ENCODE measurements at places on chromosomes 1 and 21.

DNA sequence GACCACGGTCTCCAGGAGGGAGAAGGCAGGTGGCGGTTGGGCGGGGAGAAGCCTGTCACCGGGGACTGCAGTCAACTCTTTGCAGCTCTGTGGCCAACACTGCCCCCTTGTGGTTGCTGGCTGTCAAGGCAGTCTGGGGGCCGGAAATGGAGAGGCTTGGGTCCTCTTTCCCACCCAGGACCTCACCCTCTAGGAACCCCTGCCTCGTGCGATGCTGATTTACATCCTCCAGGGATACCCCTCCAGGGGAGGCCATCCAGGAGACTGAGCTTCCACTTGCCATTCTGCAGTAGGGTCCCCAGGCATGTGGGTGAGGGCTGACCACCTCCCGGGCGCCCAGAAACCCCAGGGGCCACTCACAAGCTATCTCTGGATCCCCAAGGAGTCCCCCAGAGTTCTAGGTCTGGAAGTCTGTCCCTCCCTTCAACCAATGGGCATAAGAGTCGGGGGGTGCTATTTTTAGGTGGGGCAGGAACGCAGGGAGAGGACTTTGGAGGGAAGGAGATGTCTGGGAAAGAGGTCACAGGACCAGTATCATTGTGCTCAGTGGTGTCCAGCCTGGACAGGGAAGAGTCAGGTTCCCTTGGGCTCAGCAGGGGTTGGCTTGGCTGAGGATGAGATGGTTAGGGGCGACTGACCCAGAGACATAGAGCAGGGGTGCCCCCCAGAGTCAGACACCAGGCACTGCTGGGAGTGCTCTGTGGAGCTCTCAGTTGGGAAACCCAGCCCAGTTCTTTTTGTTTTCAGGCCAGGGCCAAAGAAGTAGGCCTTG is 7.1 kb upstream of the GPR61 start:
- DNase-seq, result peak; percentile 90

DNA sequence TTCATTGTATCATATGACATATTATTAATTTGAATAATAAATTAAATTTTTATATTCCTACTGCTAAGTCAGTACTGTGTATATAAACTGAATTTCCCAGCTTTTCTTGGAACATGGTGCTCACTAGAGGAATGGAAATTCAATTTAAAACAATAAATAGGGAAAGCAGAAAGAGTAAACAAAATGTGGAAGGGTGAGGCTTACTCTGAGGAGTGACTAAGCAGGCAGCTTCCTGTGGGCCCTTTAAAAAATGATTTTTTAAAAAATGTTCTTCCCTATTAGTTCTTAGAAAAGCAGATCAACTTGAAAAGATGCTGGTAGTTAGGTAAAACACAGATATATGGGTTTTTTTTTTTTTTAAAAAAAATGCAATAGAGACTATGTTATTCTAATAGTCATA is 49.5 kb upstream of the S1PR1 start:
- no peak for DNase-seq

DNA sequence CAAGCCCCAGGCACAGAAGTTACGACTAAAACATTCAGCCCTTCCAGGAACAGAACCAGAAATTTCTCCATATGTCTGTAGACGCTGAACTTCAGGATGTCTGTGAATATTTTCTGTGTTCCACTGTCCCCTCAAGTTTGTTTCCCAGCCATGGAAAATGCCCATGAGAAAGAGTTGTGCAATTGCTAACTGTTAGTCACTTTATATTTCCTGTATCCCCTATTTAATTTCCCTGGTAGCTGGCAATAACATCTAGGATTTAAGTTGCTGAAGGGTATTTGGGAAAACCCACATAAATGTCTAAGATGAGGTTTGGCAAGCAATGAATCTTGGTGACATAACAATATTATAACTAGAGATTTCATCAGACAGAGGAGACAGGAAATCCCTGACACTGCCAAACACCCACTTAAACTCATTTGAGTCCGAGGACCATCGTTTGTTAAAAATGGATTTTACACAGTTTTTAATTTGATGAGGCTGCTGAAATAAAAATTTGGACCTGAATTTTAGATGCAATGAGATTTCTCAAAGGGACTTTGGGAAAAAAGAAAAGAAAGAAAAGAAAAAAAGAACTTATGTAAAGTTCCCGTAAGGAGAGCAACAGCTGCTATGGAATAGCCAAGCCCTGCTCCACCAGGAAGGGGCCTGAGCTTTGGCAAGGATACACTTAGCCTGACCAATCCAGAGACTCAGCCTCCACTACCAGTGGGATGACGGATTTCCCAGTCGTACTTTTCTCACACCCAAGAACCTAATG is 21.8 kb upstream of the ERRFI1 start:
- no peak for DNase-seq

GRCh38 chr1:216521477-216521876 is 98.2 kb upstream of the USH2A start:
- DNase-seq, result no peak

DNA sequence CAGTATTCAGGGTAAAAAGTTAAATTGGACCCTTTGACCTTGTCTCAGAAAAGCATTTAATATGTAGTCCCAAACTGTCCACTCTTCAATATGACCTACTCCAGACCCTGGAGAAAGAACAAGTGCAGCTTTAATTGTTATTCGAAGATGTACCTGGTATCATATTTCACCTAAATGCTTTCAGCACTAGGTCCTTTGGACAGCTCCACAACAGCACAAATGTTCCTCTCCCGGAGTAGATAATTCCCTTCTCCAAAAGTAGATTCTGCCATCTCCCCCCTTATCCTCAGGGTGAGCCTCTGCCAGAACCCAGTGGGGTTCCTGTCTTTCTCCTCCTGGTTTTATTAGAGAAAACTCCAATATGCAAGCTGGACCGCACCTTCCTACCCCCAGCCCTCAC is 104.5 kb upstream of the AJAP1 start:
- DNase-seq, result no peak

GRCh38 chr1:18752409-18752808 is 107.1 kb downstream of the TAS1R2 start:
- DNase-seq, result no peak

DNA sequence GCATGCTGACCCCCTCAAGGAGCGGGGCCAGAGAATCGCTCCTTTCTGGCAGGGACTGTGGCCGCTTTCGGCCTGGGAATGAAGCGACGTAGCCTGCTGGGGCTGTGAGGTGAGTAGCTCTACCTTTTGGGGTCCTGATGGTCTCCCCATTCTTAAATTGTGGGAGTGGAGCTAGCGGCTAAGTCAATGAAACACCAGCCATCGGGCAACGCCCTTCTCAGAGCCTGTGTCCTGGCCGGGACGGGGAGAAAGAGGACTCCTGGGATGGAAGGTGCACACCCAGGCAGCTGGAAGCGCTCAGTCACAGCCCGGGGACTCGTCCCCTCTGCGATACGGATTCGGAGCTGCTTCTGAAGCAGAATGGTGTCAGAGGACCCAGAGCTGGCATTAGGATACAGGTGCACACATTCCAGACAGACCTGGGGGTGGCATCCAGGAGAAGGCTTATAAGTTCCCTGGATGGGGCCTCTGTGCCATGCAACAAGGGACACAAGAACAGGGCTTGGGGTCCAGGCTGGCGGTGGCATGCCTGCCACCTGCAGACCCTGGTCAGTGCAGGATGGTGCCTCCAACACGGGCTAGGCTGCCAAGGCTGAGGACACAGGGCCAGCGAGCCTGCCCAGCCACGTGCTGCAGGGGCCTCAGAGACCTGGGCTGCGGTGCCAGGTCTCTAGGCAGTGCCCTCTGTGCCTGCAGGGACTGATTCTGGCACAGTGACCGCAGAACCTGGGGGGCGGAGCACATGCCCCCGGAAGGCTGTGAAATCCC is 945 bp upstream of the WNT9A start:
- no peak for DNase-seq

- DNase-seq, result no peak
Observed at GRCh38 chr1:41618066-41618825, 133.8 kb upstream of the EDN2 start.

DNA sequence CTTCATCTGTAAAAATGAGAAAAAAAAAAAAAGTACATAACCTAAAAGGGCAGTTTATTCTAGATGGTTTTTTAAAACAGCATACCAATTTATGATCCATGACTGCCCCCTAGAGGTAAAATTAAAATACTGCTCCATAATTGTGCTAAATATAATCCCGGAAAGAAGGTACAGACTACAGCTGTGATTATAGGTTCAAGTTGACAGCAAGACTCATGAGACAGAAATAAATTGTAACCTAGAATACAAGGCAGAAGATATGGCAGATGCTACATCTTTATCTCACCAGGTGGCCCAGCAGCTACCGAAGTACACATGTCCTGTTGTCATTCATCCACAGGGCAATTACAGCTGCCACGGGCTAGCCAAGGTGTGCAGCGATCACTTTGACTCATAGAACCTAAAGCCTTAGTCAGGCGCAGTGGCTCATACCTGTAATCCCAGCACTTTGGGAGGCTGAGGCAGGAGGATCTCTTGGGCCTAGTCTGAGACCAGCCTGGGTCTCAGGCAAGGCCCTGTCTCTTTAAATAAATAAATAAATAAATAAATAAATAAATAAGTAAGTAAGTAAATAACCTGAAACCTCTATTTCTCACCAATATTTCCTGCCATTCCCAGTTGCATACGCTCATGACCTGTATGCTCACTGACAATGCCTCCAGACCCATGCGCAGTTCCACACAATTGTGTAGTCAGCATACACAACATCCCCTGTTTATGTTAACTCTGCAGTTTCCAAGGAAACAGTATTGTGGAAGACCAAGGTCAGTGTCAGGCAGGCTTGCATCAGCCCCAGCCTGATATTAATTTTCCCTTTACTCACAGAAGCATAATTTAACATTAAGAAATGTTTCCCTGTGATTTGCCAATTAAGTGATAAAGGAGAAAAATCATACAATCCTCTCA is 18.3 kb upstream of the PPIE start:
- no peak for DNase-seq

DNA sequence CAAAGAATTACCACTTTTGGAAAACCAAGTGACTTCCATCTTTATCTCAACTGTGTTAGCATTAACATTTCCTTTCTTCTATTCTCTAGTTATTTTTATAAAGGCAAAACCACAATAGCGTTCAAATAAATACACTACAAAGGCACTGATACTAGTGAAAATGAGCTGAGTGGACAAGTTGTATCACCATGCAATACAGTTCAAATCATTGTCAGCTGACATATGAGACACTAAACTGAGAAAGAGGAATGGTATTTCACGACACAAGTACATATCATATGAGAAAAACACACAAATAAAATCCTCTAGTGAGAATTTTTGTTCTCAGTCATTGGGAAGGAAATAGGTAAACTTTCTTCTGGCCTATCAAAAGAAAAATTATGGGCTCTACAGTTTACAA is 26.2 kb downstream of the ENAH start:
- no peak for DNase-seq

DNA sequence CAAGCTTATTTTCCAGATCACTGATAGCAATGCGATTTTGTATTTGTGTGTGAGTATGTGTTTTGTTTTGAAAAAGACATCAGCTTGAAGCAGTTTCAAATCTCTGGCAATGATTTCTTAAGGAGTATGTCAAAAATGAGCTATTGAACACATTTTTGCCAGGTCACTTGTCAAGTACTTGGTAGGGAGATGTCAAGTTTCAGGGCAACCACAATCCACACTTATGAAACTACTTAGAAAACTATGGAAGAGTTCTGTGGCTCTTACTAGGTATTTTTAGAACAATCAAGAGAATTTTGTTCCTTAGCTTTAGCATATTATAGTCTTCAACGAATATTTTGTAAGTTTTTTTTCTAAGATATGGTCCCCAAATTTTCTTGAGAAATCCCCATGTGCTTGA is 318.8 kb upstream of the ZRANB2 start:
- no peak for DNase-seq

GRCh38 chr1:58941471-58942289 is 157.8 kb upstream of the JUN start:
- no peak for DNase-seq

DNA sequence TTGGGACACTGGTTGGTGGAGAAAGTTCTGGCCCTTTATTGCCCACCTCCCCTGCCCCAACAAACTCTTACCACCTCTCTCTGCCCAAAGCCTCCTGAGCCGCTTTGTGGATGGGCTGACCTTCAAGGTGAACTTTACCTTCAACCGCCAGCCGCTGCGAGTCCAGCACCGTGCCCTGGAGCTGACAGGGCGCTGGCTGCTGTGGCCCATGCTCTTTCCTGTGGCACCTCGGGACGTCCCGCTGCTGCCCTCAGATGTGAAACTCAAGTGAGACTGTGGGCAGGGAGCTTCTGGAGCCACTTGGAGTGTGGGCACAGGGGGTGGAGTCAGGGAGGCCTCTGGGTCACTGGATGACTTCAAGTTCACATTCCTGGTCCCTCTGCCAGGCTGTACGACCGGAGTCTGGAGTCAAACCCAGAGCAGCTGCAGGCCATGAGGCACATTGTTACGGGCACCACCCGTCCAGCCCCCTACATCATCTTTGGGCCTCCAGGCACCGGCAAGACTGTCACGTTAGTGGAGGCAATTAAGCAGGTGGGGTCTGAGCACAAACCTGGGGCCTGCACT is 12.5 kb downstream of the RHOC start:
- DNase-seq, result no peak

DNA sequence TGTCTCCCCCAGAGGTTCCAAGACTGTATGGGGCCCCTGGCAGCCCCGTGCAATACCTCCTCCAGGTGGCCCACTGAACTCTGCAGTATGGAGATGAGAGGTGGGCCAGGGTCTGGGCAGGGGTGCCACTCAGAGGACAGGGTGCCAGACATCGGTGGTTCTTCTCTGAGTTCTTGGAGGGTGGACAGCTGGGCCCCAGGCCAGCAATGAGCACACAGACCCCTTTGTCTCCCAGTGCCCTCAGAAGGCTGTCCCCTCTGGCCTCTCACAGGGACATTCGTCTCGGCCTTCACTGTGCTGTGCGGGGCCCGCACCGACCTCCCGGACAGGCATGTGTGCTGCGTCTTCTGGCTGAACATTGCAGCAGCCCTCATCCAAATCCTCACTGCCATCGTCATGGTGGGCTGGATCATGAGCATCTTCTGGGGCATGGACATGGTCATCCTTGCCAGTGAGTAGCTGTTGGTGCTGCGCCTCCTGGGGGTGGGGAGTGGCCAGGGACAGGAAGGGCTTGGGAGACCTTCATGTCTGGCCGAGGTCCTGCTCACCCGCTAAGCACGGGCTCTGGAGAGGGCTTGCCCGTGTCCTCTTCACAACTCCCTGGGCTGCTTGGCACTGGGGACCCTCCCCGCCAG is 48.1 kb downstream of the STUM start:
- DNase-seq, result no peak

DNA sequence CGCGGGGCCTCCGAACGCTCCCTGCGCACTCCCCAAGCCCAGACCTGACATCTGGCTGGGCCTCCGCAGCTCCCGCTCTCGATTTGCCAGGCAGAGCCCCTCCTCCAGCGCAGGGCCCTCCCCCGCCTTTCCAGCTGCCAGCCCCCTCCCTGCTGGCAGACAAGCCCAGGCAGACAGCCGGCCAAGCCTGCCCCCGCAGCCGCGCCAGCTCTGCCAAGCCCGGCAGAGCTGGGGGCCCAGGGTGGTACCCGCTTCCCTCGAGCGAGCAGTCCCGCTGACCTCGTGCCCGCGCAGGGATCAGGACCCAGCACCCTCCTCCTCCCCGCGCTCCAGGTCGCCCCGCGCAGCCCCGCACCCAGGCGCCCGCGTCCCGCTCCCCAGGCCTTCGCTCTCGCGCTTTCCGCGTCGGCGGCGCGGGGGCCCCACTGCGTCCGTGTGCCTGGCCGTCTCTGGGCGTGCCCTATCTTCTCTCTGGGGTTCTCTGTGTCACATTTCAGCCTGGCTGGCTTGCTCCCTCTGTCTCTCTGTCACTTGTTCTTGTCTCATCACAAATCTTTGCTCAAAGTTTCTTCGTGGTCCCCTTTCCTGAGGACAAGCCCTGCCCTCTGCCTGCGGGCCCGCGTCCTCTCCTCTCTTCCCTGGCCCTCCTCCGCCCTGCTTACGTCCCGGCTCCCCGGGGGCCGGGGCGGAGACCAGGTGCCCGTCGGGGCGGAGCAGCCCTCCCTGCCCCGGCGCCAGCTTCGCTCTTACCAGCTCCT is 580 bp downstream of the INKA2 start:
- peak; percentile 26 for DNase-seq

Measured in stimulated activated CD4-positive, alpha-beta T cell treated with anti-CD3 and anti-CD28 coated beads, Interleukin-1b, Interleukin-23, amount 100 ng/mL, for 48 hours (primary cell).